ENCODE measurements at places on chromosomes 7 and 10. TPM values are rescaled to one million over a fixed set of nuclear protein-coding genes. Genes with fewer than 3 reads are reported as not detected.

Gene OSBPL3
- total RNA-seq: 4.8 TPM

Gene OR2A42
- under 0.01 TPM for total RNA-seq

Gene UPP1
- 16.8 TPM for total RNA-seq

Gene AKR1C2
- total RNA-seq: 21.2 TPM

Gene PHYHIPL
- 49.6 TPM for total RNA-seq

Gene GHRHR
- total RNA-seq: 2.8 TPM

Gene ATP6V0E2
- total RNA-seq: 211 TPM

Gene OPTN
- 90.7 TPM for total RNA-seq

Gene NXPH1
- 94.6 TPM for total RNA-seq

All from diencephalon (tissue), 1 donor.